ENCODE measurements at places on chromosomes 11 and 22. TPM values are rescaled to one million over a fixed set of nuclear protein-coding genes. Genes with fewer than 3 reads are reported as not detected.
A peak's percentile ranks its signal among the peaks of the same experiment; 100 is the strongest.

The OR51D1 gene
- total RNA-seq, result not detected

The PDGFB gene
- 8.4 TPM for total RNA-seq

The ZNF214 gene
- 7.2 TPM for total RNA-seq

The SYT9 gene
- not detected for total RNA-seq

The PTPRCAP gene
- total RNA-seq, result 18.0 TPM

The KCNQ1 gene
- 7.5 TPM for total RNA-seq

The ROM1 gene
- 13.8 TPM for total RNA-seq

The RASGRP2 gene
- 35.4 TPM for total RNA-seq

The C1QTNF5 gene
- total RNA-seq, result 12.5 TPM

The SPI1 gene
- total RNA-seq, result 30.6 TPM

The LRRC75B gene
- 55.7 TPM for total RNA-seq

The MRGPRF gene
- 51.3 TPM for total RNA-seq

The SERPING1 gene
- total RNA-seq, result 826 TPM

GRCh38 chr11:116989184-116989583 is 109.0 kb downstream of the SIK3 start:
- H3K4me3 ChIP-seq, result no peak overlapping the region
- no peaks in the 10 kb centered on the region for H3K36me3 ChIP-seq
- DNase-seq, result no peak

DNA sequence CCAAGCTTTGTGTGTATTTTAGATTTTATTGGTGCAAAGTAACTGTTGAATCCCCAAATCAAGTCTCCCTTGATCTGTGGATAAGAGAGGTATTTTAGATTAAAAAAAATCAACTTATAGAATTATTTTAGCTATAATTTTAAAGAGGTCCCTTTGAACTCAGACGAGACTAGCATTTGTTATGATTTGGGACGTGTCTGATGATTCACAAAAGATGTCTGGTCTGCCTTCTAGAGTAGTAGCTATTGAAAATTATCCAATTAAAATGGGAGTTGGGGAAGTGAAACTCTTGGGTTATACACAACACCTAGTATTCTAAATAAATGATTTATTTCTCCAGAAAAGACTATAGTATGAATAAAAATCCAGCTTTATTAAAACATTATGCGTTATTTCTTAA is 227.9 kb upstream of the GRIA4 start:
- H3K27me3 ChIP-seq, result no peaks in the 10 kb centered on the region
- H3K4me1 ChIP-seq, result no peaks in the 10 kb centered on the region
- H3K27ac ChIP-seq, result no peak overlapping the region
- H3K36me3 ChIP-seq, result no peaks in the 10 kb centered on the region
- H3K4me3 ChIP-seq, result no peak overlapping the region

- no peaks in the 10 kb centered on the region for H3K27me3 ChIP-seq
- no peak overlapping the region for H3K4me3 ChIP-seq
- no peak for DNase-seq
- H3K27ac ChIP-seq, result no peak overlapping the region
These were observed 466.5 kb downstream of the MIAT start for GRCh38 chr22:27123880-27124279.

DNA sequence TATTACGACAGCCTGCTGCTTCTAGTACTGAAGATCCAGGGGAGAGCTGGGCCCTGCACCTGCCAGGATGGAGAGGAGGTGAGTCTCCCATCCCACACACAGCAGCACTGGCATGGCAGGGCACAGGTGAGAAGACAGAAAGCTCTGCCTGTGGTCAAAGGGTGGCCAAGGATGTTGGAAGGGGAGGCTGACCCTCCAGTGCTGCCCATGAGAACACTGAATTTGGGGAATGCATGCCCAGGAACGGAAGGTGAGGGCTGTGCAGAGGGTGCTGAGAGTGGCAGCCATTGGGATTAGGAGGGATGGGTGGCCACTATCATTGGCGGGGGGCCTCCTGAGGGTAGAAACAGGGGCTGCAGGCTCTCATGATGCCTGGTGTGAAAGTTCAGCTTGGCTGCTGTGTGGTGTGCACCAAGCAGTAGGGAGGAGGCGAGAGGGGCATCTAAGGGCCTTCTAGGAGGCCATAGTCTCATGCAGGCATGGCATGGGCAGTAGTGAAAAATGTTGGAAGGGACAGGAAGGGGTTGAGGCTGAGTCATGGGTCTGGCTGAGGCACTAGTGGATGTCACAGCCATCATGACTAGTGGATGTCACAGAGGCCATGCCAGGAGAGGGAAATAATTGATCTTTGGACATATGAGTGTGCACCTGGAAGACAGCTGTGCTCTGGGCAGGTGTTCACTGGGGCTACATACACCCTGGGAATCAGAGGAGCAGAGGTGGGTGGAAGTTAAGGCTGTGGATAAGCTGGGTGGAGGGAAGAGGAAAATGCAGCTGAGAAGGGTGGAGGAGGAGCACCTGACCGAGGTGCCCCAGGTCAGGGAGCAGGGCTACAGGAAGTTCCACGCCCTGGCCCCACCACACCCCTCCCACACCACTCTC is 2.5 kb upstream of the LRRC74B start:
- H3K27ac ChIP-seq, result no peak overlapping the region
- no peaks in the 10 kb centered on the region for H3K4me1 ChIP-seq
- H3K36me3 ChIP-seq, result no peaks in the 10 kb centered on the region
- DNase-seq, result no peak
- H3K27me3 ChIP-seq, result no peaks in the 10 kb centered on the region

DNA sequence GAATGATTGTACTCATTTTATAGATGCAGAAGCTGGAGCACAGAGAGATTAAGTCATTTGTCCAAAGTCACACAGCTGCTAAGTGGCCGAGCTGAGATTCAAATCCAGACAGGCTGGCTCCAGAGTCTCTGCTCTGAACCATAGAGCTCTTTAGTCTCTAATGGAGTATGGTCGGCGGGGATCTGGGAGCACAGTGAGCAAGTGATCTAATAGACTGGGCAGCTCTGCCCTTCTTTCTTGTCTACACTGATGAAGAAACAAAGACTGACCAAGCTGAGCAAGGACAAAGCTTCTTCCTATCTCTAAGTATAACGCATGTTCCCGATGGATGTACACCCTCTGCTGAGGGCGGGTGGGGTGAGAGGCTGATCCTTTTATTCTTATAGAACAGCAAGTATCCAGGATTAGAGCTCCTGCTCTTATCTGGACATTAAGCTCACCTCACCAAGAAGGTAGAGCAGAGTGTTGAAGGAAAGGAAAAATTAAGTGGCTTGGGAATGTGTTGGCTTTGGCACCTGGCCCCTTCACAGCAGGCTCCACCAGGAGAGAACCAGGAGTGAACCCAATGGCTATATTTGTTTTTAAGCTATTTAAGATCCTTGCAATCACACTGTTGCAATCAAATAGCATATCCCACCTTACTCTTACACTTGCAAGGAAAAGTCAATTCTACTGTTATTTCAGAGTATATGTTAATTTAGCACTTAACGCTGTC is 68.7 kb downstream of the ETS1 start:
- H3K27me3 ChIP-seq, result no peaks in the 10 kb centered on the region
- no peak for DNase-seq
- H3K4me1 ChIP-seq, result peaks cover 83% of the 10 kb centered on the region
- peak overlapping the region; percentile 0 for H3K4me3 ChIP-seq

DNA sequence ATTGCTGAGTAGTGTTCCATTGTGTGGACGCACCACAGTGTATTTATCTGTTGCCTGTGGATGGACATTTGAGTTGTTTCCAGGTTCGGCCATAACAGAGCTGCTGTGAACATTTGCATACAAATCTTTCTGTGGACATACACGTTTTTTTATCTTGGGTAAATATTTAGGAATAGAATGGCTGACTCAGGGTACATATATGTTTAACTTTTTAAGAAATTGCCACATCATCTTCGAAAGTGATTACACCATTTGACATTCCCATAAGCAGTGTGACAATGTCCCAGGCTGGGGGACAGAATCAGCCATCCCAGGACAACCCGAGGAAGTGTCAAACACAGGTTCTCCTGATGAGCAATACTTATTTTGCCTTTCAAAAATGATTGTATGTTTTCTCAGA is 87.9 kb downstream of the OSBP2 start:
- no peaks in the 10 kb centered on the region for H3K36me3 ChIP-seq
- no peak overlapping the region for H3K27ac ChIP-seq
- no peak for DNase-seq
- no peaks in the 10 kb centered on the region for H3K27me3 ChIP-seq
- H3K4me1 ChIP-seq, result no peaks in the 10 kb centered on the region

- H3K4me1 ChIP-seq, result no peaks in the 10 kb centered on the region
- H3K27ac ChIP-seq, result no peak overlapping the region
- H3K4me3 ChIP-seq, result no peak overlapping the region
- H3K36me3 ChIP-seq, result no peaks in the 10 kb centered on the region
- H3K27me3 ChIP-seq, result peaks cover 39% of the 10 kb centered on the region
These were observed 21.2 kb downstream of the SYT13 start for GRCh38 chr11:45264839-45265515.

DNA sequence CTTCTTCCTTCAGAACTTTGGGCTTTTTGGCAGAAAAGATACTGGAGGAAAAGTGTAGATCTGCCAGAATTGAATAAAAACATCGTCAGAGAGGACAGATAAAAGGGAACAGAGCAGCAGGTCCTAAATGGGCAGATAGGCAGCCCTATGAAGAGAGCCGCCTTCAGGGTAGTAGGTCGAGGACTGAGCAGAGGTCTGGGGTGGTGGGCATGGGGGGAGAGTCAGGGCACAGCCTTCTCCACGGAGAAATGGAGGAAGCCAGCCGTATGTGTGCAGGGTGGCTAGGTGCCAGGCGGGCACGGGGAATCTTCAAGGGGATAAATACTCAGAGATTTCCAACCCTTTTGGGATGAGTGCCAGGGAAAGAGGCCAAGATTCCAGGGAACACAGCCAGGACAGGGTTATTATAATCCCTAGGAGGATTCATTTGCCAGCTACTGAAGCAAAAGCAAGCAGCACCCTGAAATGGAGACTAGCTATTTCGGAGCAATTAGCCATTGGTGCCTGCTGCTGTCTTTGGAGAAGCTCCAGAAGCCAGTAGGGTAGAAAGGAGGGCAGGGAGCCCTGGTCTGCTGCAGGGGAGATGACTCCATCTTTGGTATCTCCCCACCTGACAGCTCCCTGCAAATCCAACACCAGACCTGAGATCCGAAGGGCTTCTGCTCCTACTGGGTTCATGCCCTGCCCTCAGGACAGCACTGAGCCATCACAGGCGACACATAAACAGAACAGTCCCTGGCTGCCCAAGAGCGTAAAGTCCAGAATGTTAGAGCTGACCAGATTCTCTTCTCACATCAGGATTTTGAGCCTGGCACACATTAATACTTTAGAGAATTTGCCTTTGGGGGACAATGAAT is 174.5 kb upstream of the NTM start:
- peaks cover 14% of the 10 kb centered on the region for H3K4me1 ChIP-seq
- no peak overlapping the region for H3K27ac ChIP-seq
- no peaks in the 10 kb centered on the region for H3K36me3 ChIP-seq
- no peaks in the 10 kb centered on the region for H3K27me3 ChIP-seq
- no peak for DNase-seq

- no peaks in the 10 kb centered on the region for H3K4me1 ChIP-seq
- no peaks in the 10 kb centered on the region for H3K27me3 ChIP-seq
- H3K36me3 ChIP-seq, result no peaks in the 10 kb centered on the region
These were observed 76.4 kb upstream of the MYOD1 start for GRCh38 chr11:17642980-17643379.

GRCh38 chr22:32413719-32414118 is 1.7 kb upstream of the RTCB start:
- no peak overlapping the region for H3K4me3 ChIP-seq
- no peaks in the 10 kb centered on the region for H3K4me1 ChIP-seq
- H3K27ac ChIP-seq, result no peak overlapping the region
- no peaks in the 10 kb centered on the region for H3K36me3 ChIP-seq

- no peaks in the 10 kb centered on the region for H3K27me3 ChIP-seq
- no peak overlapping the region for H3K4me3 ChIP-seq
- H3K27ac ChIP-seq, result no peak overlapping the region
- no peaks in the 10 kb centered on the region for H3K4me1 ChIP-seq
These were observed 515.1 kb downstream of the INSC start for GRCh38 chr11:15629690-15630321.

GRCh38 chr11:10459029-10459970 is 4.2 kb downstream of the AMPD3 start:
- H3K36me3 ChIP-seq, result no peaks in the 10 kb centered on the region
- no peak overlapping the region for H3K27ac ChIP-seq
- no peak for DNase-seq
- H3K4me1 ChIP-seq, result no peaks in the 10 kb centered on the region
- no peaks in the 10 kb centered on the region for H3K27me3 ChIP-seq

DNA sequence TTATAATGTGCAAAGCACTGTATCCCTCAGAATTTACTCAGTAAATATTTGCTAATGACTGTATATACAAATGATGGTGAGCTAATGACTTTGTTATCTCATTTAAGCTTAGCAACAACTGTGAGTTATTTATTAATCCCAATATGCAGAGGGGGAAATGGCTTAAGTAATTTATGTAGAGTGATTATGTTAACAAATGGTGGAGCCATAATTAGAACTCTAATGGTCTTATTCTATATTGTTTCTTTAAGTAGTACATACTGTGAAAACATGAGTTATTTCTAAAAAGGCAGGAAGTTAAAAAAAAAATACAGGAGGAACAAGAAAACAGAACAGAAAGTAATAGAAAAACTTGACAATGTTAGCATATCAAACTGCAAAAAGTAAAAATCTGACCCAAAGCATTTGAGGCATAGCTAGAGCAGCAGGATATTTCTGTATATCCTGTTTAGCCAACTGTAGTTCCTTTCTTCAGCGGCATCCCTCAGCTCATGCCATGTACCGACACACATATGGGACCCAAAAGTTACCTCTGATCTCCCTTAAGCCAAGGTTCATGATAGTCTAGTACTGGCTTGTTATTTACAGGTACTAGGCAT is 94.2 kb downstream of the FCHSD2 start:
- no peak for DNase-seq
- H3K27me3 ChIP-seq, result no peaks in the 10 kb centered on the region
- H3K36me3 ChIP-seq, result no peaks in the 10 kb centered on the region
- H3K4me3 ChIP-seq, result no peak overlapping the region
- H3K4me1 ChIP-seq, result no peaks in the 10 kb centered on the region
- no peak overlapping the region for H3K27ac ChIP-seq

DNA sequence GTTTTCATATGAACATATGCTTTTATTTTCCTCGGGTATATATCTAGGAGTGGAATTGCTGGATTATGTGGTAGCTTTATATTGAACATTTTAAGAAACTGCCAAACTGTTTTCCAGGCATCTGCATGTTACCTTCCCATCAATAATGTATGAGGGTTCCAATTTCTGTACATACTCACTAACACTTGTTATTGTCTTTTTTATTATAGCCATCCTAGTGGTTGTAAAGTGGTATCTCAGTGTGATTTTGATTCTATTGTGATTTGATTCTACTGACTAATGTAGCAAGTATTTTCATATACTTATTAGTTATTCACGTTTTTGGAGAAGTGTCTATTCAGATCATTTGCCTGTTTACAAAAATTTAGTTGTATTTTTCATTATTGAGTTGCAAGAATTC is 2.0 kb downstream of the ANO5 start:
- DNase-seq, result no peak
- H3K4me1 ChIP-seq, result no peaks in the 10 kb centered on the region
- H3K4me3 ChIP-seq, result no peak overlapping the region
- H3K27me3 ChIP-seq, result no peaks in the 10 kb centered on the region
- no peaks in the 10 kb centered on the region for H3K36me3 ChIP-seq

- DNase-seq, result no peak
- peaks cover 13% of the 10 kb centered on the region for H3K36me3 ChIP-seq
- no peak overlapping the region for H3K4me3 ChIP-seq
- no peaks in the 10 kb centered on the region for H3K27me3 ChIP-seq
These were observed 7.0 kb upstream of the SIDT2 start for GRCh38 chr11:117171404-117172061.

- H3K4me3 ChIP-seq, result no peak overlapping the region
- no peak overlapping the region for H3K27ac ChIP-seq
These were observed 14.3 kb upstream of the BEST1 start for GRCh38 chr11:61935861-61936260.
